ENCODE measurements at places on chromosomes 16 and 17. TPM values are rescaled to one million over a fixed set of nuclear protein-coding genes. Genes with fewer than 3 reads are reported as not detected.
A peak's percentile ranks its signal among the peaks of the same experiment; 100 is the strongest.

Gene ELMO3
- total RNA-seq, result 3.0 TPM

Gene PPP1R1B
- total RNA-seq, result not detected

DNA sequence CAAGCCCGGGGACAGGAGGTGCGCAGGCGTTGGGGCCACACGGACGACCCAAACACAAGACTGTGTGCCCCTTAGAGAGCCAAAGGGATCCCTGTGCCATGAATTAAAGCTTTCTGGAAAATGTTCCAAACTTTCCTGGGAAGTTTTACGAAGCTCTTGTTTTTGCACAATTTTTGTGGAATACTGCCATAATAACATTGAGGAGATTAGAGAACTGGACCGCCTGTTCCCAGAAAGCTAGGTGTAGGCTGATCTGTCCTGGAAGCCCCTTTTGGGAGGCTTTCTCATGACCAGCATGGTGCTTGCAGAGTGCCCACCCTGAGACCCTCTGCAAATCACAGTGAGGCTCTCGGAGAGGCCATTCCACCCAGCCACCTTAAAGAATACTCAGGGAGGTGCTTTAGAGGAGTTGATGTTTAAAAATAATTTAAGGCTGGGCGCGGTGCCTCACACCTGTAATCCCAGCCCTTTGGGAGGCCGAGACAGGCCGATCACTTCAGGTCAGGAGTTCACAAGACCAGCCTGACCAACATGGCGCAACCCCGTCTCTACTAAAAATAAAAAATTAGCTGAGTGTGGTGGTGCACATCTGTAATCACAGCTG lies 1.1 kb downstream of the KDM8 start:
- H3K27me3 ChIP-seq, result no peaks in the 10 kb centered on the region
- DNase-seq, result no peak
- peaks cover 3% of the 10 kb centered on the region for H3K36me3 ChIP-seq
- peak overlapping the region; percentile 89 for H3K4me3 ChIP-seq
- H3K27ac ChIP-seq, result peak overlapping the region; percentile 100

Gene TBC1D3K
- total RNA-seq, result not detected

DNA sequence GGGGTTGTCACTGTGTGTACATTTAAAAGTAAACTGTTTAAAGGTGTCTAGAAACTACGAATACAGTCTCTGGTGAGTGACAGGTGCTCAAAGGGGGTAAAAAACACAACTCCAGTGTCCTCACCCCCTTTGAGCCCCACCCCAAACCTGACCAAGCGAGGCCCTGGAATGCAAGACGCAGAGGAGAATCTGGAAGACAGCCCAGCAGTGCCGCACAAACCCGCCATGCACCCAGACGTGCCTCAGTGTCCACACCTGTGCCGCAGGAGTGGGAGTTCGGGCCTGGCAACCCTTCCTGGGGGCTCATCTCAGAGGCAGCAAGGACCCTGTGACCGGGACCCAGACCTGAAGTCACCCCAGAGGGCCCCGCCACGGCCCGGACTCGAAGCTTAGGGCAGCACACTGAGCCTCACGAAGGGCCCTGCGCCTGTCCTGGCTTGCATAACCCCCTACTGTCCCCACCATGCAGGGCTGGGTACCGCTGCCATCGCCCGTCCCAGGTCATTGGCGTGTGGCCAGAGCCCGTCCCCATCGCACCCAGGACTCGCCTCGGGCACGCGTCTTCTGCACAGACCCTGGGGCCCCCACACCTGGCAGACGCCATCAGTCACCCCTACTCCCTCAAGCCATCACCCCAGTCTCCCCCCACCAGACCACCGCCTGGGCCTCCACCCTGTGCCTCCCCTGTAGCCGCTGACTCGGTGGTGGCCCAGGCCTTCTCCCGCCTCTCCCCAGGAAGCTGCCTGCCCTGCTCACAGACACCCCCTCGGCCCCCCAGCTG lies 33.0 kb upstream of the ZC3H18 start:
- DNase-seq, result no peak
- H3K27ac ChIP-seq, result no peak overlapping the region
- H3K27me3 ChIP-seq, result peaks cover 6% of the 10 kb centered on the region
- no peak overlapping the region for H3K4me3 ChIP-seq
- peaks cover 7% of the 10 kb centered on the region for H3K4me1 ChIP-seq

GRCh38 chr16:75288181-75288580 lies 36.8 kb upstream of the BCAR1 start:
- H3K4me1 ChIP-seq, result peaks cover 15% of the 10 kb centered on the region
- H3K36me3 ChIP-seq, result peaks cover 33% of the 10 kb centered on the region
- no peak overlapping the region for H3K4me3 ChIP-seq
- no peak overlapping the region for H3K27ac ChIP-seq
- DNase-seq, result no peak

GRCh38 chr17:75468779-75469373 lies 12.4 kb downstream of the TMEM94 start:
- H3K4me3 ChIP-seq, result no peak overlapping the region
- peaks cover 15% of the 10 kb centered on the region for H3K36me3 ChIP-seq
- H3K27ac ChIP-seq, result no peak overlapping the region
- H3K4me1 ChIP-seq, result no peaks in the 10 kb centered on the region
- no peaks in the 10 kb centered on the region for H3K27me3 ChIP-seq

Gene CHST4
- total RNA-seq, result not detected

DNA sequence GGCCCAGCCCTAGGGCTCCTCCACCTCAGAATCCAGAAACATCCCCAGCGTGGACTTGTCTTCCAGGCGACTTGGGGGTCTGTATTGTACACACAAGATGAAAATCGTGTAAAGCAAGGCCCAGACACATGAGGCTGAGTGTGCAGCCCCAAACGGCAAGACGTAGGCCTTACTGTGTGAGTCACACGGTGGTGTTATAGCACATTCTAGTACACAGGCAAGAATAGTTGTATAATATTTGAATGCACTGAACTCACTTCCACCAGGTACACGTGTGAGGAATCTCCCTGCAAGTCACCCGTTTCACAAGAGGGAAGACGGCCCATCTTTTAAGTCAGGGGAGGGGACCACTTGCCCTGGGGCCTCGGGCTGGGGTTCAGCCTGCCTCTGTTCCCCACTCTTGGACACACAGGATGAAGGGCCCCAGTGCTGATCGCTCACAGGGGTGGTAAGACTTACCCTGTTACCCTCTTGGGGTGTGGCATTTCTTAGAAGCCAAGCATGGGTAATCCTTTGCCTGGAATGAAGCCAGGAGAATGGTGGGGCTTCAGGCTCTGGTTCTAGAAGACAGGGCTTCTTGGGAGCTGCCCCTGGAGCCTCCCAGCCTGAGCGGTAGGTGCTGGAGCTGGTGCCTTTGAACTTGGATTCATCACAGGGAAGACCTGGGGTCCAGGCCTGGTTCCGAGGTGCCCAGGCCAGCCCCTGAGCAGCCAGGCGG lies 71.3 kb downstream of the SREBF1 start:
- H3K27me3 ChIP-seq, result no peaks in the 10 kb centered on the region
- H3K27ac ChIP-seq, result no peak overlapping the region
- H3K36me3 ChIP-seq, result no peaks in the 10 kb centered on the region
- H3K4me1 ChIP-seq, result peaks cover 20% of the 10 kb centered on the region
- H3K4me3 ChIP-seq, result no peak overlapping the region

DNA sequence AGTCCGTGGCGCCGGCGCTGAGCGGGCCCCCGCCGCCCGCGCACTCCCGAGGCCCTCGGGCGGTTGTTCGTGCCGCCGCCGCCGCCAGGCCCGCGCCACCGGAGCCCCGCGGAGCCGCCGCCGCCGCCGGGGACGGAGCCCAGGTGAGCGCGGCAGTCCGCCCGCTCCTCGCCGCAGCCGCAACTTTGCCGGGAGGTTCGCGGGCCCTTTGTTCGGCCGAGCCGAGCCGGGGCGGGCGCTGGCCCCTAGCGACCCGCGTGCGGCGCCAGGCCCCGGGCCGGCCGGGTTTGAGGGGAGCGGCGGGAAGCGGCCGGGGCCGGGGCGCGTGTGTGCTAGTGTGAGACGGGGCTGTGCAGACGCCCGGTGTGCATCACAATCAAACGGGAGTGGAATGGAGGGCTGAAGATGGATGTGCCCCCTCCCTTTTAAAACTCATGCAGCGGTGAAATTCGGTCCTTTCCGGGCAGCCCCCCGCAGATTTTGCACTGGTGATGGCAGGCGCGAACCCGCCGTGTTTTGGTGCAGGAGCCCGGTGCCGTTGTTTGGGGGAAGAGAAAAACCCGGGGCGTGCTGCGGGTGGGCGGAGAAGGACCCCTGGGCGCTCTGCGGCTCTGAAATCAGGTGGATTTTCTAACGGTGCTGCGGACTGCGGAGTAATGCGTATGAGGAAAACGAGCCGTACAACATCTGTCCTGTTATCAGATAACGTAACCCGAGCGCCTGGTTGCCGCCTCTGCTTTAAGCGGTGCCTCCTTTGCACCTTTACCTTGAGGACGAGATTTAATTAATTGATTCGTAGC lies 823 bp downstream of the TNRC6C start:
- H3K27ac ChIP-seq, result peak overlapping the region; percentile 80
- peaks cover 4% of the 10 kb centered on the region for H3K27me3 ChIP-seq
- peak overlapping the region; percentile 92 for H3K4me3 ChIP-seq
- peaks cover 5% of the 10 kb centered on the region for H3K36me3 ChIP-seq
- peak; percentile 58 for DNase-seq
- peaks cover 47% of the 10 kb centered on the region for H3K4me1 ChIP-seq

- no peak for DNase-seq
- no peaks in the 10 kb centered on the region for H3K36me3 ChIP-seq
- no peak overlapping the region for H3K4me3 ChIP-seq
- no peak overlapping the region for H3K27ac ChIP-seq
These were observed 676 bp upstream of the KRT13 start for GRCh38 chr17:41505809-41506767.

DNA sequence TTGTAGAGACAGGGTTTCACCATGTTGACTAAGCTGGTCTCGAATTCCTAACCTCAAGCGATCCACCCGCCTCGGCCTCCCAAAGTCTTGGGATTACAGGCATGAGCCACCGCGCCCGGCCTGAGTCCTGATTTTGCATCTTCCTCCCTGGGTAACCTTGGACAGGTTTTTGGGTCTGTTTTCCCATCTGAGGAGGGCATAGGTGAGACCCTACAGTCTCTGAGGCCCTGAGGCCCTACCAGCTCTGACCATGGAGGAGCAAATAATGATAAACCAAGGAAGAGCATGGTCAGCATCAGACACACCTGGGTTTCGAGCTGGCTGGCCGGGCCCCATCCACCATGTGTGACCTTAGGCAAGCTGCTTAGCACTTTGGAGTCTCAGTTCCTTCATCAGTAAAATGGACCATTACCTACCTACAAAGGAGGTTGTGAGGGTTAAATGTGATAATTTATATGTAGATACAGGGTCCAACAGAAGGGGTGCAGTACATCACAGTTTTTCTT lies 1.2 kb upstream of the NCBP3 start:
- H3K4me1 ChIP-seq, result peaks cover 19% of the 10 kb centered on the region
- H3K4me3 ChIP-seq, result no peak overlapping the region
- DNase-seq, result no peak
- H3K27ac ChIP-seq, result no peak overlapping the region
- H3K36me3 ChIP-seq, result peaks cover 10% of the 10 kb centered on the region
- peaks cover 3% of the 10 kb centered on the region for H3K27me3 ChIP-seq

Gene USH1G
- not detected for total RNA-seq

- DNase-seq, result no peak
- peaks cover 39% of the 10 kb centered on the region for H3K4me1 ChIP-seq
- H3K36me3 ChIP-seq, result peaks cover 20% of the 10 kb centered on the region
- H3K27me3 ChIP-seq, result no peaks in the 10 kb centered on the region
These were observed 12.1 kb downstream of the ZZEF1 start for GRCh38 chr17:4130715-4131114.

DNA sequence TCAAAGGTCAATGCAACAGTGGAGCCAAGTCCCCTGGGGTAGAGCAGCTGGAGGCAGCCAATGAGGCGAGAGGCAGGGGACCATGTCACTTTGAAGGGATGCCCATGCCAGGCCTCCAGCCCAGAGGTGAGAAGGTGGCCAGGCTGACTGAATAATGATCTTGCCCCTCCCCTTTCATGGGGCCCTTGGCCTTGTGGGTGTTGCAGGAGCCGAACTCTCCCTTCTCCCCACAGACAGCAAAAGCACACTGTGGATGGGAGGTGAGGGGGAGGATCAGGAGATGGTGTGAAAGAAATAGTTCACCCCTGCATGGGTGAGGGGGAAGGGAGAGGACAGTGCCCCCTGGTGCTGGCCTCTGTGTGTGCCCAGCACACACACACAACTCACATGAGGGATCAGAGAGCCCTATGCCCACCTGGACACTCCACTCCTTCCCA lies 15.8 kb upstream of the TBX21 start:
- DNase-seq, result peak; percentile 83
- H3K4me3 ChIP-seq, result peak overlapping the region; percentile 69
- H3K4me1 ChIP-seq, result peaks cover 80% of the 10 kb centered on the region
- no peaks in the 10 kb centered on the region for H3K27me3 ChIP-seq
- peak overlapping the region; percentile 98 for H3K27ac ChIP-seq

Gene CCR7
- 325 TPM for total RNA-seq

DNA sequence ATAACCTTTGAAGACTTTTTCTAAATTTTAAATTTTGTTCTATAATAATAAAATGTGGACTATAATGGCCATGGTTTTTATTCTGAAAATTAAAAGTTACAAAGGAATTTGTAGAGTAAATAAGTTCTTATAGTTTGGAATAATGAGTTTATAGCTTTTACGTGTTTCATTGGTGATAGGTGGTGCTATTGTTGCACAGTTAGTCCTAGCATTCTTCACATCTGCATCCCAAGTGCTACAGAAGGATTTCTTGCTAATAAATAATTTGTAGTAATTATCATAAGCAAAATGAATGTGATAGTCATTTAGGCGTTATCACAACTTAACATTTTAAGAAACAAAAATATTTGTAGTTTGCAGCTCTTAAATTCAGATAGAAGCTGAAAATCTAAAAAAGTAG lies 67.9 kb downstream of the BCAS3 start:
- no peak for DNase-seq
- H3K4me3 ChIP-seq, result no peak overlapping the region
- no peaks in the 10 kb centered on the region for H3K4me1 ChIP-seq
- no peak overlapping the region for H3K27ac ChIP-seq
- H3K27me3 ChIP-seq, result no peaks in the 10 kb centered on the region

Gene SCGB1C2
- not detected for total RNA-seq

DNA sequence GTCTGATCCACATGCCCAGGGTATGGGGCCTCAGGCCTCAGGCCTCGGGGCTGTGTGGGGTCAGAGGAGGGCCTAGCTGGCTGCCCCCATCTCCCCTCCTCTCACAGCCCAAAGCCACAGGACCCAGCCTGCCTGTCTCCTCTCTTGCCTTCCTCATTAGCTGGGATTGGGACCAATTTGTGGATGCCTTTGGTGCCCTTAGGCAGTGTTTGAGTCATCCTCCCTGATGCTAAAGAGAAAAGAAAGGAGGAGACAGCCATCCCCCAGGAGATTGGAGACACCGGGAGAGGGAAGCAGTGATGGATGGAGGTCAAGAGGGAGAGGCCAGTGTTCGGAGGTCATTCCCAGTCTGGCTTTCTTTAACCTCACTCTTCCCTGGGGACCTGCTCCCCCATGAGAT lies 23.3 kb upstream of the NOG start:
- no peaks in the 10 kb centered on the region for H3K36me3 ChIP-seq
- no peak for DNase-seq
- H3K27ac ChIP-seq, result no peak overlapping the region

Gene GNG13
- total RNA-seq, result not detected
